Upper lobe of right lung (tissue), 1 donor: ENCODE measurements at places on chromosomes 1 and 21. TPM values are rescaled to one million over a fixed set of nuclear protein-coding genes. Genes with fewer than 3 reads are reported as not detected.

Gene RNU1-3
- 6,622 TPM for total RNA-seq

DNA sequence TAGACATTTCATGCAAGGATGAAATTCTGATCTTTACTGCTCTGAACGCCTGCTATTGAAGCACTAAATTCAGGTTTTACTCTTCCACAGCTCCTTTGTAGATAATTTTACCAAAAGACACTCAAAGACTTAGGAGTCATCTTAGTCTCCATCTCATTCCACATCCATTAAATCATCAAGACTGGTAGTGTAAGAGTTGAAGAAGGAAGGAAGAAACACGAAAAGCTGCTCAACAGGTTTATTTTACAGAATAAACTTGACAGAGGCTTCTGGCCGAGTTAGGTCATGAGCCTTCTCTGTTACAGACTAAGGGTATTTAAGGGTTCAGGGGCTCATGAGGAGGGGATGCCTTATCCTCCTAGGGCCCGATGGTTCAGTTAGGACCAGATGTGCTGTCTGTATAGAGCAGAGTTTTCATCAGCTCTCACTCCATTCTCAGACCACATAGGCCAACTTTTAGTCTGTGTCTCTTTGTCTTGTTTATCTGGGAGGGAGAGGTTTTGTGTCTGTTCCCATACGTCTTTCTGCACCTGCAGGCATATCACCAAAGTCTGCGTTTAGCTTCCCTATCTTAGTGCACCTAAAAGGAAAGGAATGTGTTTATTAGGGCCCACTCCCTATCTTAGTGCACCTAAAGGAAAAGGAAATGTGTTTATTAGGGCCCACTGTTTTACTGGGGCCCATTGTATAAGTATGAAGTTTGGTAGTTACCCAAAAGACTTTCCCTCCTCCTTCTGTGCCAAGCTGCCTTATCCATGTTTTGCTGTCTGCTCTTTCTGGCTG, 57.4 kb upstream of the RGS18 start:
- no peak for DNase-seq
- no peak overlapping the region for H3K4me3 ChIP-seq
- no peaks in the 10 kb centered on the region for H3K27me3 ChIP-seq
- H3K4me1 ChIP-seq, result no peaks in the 10 kb centered on the region
- no peaks in the 10 kb centered on the region for H3K36me3 ChIP-seq

DNA sequence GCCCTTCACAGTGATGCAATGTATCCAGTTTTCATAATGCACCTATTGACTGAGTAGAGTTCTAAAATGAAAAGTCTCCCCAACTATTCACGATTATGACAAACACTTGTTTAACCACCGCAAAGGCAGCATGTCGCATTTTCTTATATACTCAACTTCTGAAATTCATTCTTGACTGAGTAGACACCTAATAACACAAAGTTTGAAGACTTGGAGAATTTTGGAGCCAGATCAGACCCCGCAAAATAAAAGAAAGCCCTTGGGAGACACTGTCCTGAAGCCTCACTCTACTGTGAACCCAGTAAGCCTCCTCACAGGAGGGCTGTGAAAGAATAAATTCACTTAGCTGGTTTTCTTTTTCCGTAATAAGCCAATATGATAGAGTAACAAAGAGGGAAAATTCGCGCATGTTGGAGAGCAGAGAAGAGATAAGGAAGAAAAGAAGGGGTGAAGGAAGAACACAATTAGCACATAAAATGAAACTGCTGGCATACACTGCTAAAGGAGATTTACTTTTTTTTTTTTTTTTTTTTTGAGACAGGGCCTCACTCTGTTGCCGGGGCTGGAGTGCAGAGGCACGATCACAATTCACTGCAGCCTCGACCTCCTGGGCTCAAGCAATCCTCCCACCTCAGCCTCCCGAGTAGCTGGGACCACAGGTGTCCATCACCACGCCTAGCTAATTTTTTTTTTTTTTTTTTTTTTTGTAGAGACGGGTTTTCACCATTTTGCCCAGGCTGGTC, 492 bp upstream of the COLGALT2 start:
- peaks cover 11% of the 10 kb centered on the region for H3K27me3 ChIP-seq
- H3K27ac ChIP-seq, result peak overlapping the region; percentile 39
- H3K4me1 ChIP-seq, result no peaks in the 10 kb centered on the region
- peak overlapping the region; percentile 63 for H3K4me3 ChIP-seq
- no peak for DNase-seq

DNA sequence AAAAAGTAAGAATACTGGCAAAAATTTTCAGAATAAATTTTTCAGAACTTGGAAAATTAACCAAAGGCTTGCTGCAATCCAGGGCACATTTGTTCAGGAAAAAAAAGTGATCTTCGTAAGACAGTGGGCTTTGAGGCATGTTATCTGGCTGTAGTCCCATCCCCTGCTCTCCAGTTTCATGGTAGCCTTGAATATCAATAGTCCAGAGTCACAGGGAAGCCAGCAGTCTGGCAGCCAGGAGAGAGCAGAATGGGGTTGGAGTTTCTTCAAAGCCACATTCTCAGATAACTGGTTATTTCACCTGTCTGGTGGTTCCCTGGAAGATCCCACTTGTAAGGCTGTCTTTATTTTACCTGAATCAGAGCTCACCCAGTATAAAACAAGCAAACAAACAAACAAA, 669.3 kb downstream of the MATN1 start:
- no peak for DNase-seq
- H3K4me1 ChIP-seq, result no peaks in the 10 kb centered on the region
- no peaks in the 10 kb centered on the region for H3K36me3 ChIP-seq
- no peaks in the 10 kb centered on the region for H3K27me3 ChIP-seq
- H3K27ac ChIP-seq, result no peak overlapping the region
